ENCODE measurements at places on chromosomes 13 and 19.

DNA sequence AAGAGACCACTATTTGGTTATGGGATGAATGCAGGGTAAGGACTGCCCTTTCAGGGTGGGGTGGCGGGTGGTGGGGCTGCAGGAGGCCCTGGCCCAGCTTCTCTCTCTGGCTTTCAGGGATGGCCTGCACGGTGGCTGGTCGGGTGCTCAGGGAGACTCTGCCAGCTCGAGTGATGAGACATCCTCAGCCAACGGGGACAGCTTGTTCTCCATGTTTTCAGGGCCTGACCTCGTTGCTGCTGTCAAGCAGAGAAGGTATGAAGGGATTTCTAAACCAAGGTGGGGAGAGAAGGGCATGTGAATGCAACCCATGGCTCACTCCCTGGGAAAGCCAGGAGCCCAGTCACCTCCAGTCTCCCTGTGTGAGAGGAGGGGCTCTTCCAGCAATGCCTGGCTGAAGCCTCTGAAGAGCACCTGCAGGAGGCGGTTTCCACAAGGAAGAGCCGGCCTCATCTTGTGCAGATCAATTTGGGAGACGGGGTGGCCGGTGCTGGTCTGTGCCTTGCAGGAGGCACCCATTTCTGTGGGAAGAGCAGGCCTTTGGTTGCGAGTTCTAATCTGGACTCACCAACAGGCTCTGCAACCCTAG is 16.0 kb upstream of the GPI start:
- no peak for DNase-seq

DNA sequence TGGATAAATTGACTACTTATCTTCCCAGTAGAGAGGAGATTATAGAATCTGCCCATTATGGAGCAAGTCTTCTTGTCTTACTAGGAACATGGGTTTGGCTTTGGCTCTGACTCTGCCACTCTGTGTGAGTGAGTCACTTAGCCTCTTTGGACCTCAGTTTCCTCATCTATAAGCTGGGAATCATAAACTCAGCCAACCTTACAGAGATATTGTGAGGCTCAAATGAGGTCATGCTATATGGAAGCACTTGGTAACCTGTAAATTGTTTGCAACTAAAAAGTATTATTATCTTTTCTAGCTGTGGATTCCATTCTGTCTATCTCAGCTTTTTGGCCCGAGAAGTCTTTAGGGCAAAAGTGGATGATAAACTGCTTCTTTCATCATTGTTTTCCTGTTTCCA is 186.8 kb upstream of the TSC22D1 start:
- no peak for DNase-seq

DNA sequence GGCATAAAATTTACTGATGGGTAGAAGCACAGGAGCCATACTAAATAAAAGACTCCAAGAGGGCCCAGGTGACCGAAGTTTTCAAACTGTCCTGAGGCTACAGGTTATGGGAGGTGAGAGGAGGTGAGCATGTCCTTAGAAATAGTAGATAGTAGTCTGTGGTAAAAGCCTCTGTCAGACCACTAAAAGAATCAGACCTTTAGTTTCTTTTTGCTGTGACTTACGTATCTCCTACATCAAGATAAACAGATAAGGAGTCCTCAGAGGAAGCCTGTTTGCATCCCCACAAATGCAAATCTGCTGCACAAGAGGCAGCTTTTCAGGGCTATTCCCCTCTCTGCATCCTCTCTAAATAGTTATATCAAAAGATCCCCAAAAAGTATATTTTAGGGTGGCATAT is 711.6 kb upstream of the SLITRK6 start:
- no peak for DNase-seq

GRCh38 chr13:101447852-101448251 is 4.6 kb upstream of the ITGBL1 start:
- DNase-seq: no peak

DNA sequence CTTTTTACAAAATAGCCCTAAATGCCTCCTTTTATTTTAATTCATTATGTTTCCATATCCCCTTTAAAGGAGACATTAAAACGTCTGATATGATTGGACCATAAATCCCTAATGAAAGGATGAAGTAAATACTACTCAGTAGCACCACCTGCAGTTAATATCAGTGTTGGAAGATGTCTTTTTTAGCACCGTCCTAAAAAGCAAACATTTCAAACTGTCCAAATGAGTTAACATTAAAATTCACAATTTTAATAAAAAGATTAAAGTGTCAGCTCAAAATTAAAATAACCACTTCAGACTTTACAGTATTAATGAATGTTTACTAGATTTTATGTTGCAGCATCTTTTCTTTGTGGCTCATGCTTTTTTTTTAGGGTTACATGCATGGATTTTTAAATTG is 12.3 kb downstream of the ZNF507 start:
- no peak for DNase-seq

- no peak for DNase-seq
Observed at GRCh38 chr19:3733549-3734309, 25.5 kb downstream of the TJP3 start.

- DNase-seq: no peak
Observed at GRCh38 chr19:54622431-54622830, 7.9 kb upstream of the LILRB1 start.

GRCh38 chr13:99056381-99057014 is 78.6 kb upstream of the DOCK9 start:
- DNase-seq: no peak

- DNase-seq: no peak
Observed at GRCh38 chr13:26019881-26020870, 31.6 kb downstream of the SHISA2 start.

DNA sequence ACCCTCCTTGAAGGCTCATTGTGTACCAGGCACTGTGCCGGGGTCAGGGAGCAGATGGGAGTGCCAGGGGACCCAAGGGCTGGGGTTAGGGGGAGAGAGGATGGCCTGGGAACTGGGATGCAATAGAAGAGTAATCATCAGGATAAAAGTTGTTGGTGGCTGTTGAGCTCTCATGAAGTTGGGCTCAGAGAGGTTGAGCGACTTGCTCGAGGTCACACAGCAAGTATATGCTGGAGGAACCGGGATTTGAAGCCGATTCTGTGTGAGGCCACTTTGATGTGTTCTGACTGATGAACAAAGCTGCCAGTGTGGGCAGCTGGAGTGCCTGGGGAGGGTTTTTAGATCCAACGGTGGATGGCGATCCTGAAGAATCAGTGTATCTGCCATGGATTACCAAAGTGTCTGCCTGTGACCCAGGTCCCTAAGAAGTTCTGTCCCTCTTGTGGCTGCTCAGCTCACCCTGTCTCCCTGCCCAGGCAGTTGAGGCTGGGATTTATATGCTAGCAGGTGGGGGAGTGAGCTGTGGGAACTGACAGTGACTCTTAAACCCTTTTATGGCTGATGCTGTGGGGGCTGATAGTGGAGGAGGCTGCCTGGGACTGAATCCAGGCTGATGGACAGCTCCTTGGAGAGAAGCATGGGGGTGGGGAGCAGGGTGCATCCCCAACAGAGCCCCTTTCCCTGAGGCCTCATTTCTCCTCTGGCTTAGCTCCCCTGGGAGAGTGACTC is 8.3 kb downstream of the ARHGEF18 start:
- DNase-seq: no peak

GRCh38 chr13:73883162-73883561 is 251.0 kb downstream of the KLF12 start:
- DNase-seq: no peak
